ENCODE measurements at places on chromosomes 16 and 17. TPM values are rescaled to one million over a fixed set of nuclear protein-coding genes. Genes with fewer than 3 reads are reported as not detected.

DNA sequence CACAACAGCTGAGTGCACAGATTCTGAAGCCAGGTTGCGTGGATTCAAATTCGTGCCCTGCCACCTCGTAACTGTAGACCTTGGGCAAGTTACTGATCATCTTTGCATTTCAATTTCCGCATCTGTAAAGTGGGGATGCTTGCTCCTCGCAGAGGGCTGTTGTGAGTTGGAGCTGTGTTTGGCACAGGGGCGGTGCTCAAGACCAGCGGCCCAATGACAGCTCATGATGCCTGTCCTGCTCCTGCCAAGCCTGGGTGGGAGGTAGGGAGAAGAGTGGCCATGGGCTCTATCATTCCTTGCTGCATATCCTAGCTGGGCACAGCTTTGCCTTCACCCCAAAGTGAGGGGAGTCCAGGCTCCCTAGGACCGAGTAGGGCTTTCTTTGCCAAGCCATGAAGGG lies 12.6 kb downstream of the NXPH3 start:
- no peak for DNase-seq

- DNase-seq: no peak
Observed at GRCh38 chr17:20105539-20106280, 96.6 kb downstream of the SPECC1 start.

- no peak for DNase-seq
Observed at GRCh38 chr16:4648917-4649316, 24.3 kb downstream of the MGRN1 start.

GRCh38 chr17:62140836-62141235 lies 75.8 kb upstream of the MED13 start:
- DNase-seq: no peak

GRCh38 chr17:37493249-37494027 lies 3.7 kb downstream of the DUSP14 start:
- no peak for DNase-seq

DNA sequence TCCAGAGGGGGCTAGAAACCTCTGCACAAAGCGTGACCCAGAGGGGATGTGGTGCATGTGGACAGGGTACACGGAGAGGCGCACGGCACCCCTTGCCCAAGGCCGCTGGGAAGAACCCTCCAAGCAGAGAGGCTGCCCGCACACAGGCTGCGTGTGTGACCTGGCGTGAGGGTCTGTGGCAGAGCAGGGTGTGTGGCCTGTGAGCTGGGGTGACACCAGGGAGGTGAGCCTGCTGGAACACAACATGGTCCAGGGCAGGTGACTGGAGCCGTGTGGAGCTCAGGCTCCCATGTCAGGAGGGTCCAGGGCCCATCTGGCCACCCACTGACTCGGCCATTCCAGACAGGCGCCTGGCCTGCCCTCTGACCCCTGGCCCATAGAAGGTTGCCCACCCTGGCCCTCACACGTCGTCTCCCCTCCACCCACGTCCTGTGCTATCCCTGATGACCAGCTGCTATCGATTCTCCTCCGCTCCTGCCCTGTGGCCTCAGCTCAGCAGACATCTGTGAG lies 14.8 kb upstream of the TMEM204 start:
- DNase-seq: no peak

ARHGAP23 gene
- 19.2 TPM for polyA plus RNA-seq

DNA sequence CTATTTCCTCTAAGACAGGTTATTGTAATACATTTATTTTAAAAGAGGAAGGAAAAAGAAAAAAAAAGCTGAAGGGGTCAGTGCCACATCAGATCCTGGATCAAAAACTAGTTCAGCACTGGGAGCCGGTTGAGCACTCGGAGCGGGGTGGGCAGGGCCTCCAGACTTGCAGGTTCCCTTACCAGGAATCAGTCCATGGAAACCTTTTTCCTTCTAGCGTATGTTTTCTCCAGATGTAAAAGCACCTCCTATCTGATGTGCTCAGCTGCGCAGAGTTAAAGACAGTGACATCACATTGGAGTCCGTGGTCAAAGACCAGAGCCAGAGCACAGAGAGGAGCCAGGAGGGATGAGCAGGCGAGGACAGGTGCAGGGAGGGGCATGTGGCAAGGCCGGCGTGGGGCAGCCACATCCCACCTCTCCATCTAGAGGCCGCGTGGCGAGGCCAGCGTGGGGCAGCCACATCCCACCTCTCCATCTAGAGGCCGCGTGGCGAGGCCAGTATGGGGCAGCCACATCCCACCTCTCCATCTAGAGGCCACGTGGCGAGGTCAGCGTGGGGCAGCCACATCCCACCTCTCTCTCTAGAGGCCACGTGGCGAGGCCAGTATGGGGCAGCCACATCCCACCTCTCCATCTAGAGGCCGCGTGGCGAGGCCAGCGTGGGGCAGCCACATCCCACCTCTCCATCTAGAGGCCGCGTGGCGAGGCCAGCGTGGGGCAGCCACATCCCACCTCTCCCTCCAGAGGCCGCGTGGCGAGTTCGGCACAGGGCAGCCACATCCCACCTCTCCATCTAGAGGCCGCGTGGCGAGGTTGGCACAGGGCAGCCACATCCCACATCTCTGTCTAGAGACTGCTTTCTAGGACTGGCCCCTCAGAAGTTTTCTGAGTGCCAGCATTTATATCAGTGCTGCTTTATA lies 166.8 kb upstream of the CHMP6 start:
- no peak for DNase-seq

GRCh38 chr16:30920891-30921290 lies 2.5 kb upstream of the FBXL19 start:
- no peak for DNase-seq

DNA sequence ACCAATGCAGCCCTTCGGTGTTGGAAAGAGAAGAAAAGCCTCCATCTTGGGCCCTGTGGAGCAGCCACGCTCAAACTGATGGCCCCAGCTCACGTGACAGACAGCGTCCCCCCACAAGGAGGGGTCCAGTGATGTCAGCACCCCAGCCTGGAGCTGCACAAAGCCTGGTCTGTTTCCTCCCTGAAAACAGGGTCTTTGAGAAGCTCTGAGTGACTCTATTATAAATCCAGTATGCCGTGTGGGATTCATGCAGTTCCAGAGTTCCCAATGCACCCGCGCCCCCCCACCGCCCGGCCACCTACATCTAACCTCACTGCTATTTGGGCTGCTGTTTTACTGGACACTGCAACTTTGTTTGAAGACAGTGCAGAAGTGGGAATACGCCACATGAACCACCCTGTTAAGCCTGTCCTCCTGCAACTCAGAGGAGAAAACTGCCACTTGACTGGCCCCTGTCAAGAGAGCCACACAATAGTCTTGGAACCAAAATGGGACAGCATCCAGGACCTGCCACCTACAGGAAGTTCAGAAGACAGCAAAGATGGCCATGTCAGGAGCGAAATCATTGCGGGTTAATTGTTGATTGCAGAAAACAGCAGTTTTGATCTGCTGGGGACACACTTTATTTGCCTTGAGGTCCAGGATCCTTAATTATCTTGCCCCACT lies 33.1 kb downstream of the PMP22 start:
- DNase-seq: no peak

CAPNS2 gene
- 0.24 TPM for polyA plus RNA-seq

DNA sequence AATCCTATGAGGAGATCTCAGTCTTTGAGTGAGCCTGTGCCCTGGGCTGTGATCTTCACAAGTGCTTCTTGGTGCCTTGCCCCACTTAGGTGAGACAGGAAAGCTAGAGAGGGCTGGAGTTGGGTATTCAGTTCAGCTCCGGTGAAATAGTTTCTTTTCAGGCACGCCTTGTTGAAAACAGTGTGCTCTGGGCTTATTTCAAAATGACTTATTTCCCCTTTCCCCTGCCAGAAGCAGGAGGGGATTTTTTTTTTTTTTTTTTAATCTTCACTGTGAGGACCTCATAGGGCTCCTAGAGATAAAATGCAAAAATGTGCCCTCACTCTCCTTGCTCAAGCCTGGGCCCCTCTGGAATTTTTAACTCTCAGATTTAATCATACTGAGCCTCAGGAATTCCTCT lies 27.2 kb downstream of the MOSMO start:
- no peak for DNase-seq

KRTAP3-2 gene
- not detected for polyA plus RNA-seq

- peak; percentile 48 for DNase-seq
Observed at GRCh38 chr16:53429221-53429943, 4.9 kb upstream of the RBL2 start.

CNTNAP4 gene
- polyA plus RNA-seq: not detected

GRCh38 chr17:49656247-49656646 lies 21.6 kb downstream of the SPOP start:
- DNase-seq: no peak

DNA sequence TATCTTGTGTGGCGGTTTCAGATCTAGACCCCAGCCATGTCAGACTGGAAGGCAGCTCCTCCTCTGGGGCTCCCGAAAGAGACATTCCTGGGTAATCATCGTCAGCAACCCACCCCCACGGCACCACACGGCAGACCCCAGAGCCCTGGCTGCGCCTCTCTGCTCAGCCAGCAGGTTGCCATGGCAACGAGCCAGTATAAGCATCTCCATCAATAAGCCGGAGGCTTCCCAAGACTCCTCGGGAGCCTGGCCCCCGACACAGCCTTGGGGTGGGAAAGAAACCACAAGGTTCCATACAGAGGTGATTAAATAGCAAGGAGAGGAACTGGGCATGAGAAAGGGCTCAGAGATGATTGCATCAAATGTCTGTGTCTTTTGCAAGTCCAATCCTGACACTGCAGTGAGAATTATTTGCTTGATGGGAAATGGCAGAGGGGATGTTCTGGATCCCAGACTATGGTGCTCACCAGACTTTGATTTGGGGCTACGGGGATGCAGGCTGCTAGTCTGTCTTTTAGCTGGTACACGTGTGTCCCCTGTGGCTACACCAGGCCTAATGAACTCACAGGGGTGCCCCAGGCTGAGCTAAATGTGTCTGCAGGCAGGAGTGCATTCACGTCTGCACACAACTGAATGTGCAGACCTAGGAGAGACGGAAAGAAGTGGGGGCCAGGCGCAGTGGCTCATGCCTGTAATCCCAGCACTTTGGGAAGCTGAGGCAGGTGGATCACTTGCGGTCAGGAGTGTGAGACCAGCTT lies 320.5 kb upstream of the TNRC6C start:
- peak; percentile 68 for DNase-seq

DNA sequence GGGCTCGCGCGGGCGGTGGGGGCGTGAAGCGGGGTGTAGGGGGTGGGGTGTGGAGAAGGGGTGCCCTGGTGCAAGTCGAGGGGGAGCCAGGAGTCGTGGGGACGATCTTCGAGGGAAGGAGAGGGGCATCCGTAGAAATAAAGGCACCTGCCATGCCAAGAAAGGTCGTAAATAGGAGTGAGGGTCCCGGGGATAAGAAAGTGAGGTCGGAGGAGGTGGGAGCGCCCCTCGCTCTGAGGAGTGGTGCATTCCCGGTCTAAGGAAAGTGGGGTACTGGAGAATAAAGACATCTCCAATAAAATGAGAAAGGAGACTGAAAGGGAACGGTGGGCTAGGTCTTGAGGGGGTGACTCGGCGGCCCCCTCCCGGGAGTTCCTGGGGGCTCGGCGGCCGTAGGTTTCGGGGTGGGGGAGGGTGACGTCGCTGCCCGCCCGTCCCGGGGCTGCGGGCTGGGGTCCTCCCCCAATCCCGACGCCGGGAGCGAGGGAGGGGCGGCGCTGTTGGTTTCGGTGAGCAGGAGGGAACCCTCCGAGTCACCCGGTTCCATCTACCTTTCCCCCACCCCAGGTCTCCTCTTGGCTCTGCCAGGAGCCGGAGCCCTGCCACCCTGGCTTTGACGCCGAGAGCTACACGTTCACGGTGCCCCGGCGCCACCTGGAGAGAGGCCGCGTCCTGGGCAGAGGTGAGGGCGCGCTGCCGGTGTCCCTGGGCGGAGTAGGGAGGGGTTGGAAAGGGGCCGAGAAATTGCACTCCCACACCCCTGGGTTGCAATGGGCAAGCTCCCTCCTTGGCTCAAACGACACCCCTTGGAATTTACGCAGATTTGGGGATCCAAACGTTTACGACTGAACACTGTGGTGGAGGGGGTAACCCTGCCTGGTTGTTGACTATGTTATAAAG lies 888 bp downstream of the CDH1 start:
- peak; percentile 64 for DNase-seq

LHX1 gene
- not detected for polyA plus RNA-seq

DNA sequence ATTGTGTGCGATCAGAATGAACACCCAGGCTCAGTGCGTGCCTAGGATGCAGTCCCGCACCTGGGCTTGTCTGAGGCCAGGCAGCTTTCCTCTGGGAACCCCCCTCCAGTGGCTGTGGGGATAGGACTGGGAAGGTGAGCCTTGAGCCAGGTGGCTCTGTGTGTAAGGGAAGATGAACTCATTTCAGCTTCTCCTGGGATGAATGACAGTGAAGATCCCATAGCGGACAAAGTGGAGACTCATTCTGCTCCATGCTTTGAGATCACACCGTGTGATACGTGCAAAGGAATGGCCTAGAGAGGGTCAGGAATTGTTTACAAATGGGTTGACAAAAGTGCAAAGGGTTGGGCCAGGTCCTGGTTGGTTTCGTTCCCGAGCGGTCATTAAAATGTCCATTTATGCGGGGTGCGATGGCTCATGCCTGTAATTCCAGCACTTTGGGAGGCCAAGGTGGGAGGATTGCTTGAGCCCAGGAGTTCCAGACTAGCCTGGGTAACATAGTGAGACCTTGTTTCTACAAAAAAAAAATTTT lies 15.8 kb downstream of the GPRC5C start:
- DNase-seq: no peak

DNA sequence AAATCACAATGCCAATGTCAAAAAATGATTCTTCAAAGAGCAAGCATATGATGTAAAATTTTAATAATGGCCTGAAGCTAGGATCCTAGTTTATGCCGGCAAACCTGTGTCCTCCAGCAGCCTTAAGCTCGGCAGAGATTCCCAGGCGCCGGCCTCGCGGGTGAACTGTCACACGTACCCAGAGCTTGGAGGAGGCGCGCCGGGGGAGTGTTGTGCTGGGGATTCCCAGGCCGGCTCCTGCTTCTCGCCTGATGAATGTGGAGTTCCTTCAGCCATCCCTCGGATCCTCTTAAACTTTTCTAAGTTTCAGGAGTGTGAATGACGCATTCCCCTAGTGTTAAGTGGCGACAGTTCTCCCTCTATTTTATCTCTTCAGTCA lies 19.1 kb upstream of the NTN1 start:
- no peak for DNase-seq

PDILT gene
- not detected for polyA plus RNA-seq

DNA sequence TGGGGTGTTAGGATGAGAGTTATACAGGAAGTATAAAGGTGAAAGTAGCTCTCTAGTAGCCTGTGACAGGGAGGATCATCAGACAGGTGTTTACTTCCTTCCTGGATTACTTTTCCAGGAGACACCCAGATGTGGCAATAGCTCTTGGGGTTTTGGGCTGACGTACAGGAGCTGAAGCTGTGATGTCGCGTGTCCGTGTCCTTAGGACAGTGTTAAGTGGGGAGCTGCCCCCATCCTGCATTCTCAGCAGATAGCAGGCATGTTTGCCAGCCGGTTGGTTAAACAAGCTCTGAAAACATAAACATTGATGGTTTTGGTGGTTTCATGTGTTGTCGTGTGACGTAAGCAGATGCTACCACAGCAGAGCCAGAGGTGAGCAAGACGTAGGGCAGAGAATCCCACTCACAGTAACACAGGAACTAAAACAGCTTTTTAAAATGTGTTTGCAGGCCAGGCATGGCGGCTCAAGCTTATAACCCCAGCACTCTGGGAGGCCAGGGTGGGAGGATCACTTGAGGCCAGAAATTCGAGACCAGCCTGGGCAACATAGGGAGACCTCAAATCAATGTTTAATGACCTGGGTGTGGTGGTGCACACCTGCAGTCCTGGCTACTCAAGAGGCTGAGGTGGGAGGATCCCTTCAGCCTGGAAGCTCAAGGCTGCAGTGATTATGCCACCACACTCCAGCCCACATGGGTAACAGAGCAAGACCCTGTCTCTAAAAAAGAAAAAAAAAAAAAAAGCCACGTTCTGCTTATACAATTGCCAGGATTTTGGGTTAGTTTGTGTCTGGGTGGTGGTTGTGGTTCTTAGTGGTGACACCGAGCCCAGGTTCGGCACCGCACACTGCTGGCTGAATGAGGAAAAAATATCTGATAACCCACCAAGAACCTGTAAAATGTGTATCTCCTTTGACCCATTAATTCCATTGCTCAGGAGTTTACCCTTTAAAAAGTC lies 18.2 kb upstream of the IL17C start:
- no peak for DNase-seq
